ENCODE measurements at places on chromosomes 5 and 9.
A peak's percentile ranks its signal among the peaks of the same experiment; 100 is the strongest.

DNA sequence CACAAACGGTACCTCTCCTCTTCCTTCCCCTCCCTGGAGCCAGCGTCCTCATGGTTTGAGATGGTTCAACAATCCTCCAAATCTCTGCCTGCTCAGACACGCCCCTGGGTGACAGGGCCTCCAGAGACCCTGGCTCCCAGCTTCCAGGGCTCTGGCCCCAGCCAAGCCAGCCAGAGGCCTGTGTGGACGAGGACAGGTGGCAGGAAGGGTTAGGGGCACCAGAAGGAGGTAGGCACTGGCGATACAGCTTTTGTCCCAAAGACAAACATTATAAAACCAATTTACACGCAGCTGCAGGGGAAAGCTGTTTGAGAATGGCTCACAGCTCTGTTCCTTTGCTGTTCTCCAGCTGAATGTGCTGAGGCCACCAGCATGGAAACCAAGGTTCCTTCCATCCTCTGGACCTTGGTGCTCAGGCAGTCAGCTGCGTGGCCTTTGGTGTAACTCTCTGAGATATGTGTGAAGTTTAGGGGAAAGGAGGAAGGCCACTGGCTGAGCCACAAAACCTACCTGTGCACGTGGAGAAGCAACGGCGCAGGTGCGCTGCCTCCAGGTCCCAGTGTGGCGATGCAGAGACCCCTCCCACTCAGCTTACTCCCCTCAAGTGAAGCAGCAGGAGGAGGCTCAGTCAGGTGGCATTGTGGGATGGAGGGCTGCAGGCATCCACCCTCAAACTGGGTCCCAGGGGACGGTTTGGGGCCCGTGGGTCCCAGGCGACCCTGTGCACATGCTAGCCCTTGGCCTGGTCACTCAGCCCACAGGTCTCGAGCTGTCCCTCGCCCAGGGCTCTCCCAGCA, 4.3 kb upstream of the QRFP start:
- no peak overlapping the region for H3K27ac ChIP-seq
- no peak for DNase-seq
- no peaks in the 10 kb centered on the region for H3K36me3 ChIP-seq
- no peaks in the 10 kb centered on the region for H3K27me3 ChIP-seq

GRCh38 chr5:172102913-172103626, 85.0 kb downstream of the STK10 start:
- H3K36me3 ChIP-seq, result no peaks in the 10 kb centered on the region
- DNase-seq, result no peak
- H3K4me1 ChIP-seq, result peaks cover 47% of the 10 kb centered on the region
- peak overlapping the region; percentile 66 for H3K27ac ChIP-seq
- H3K27me3 ChIP-seq, result no peaks in the 10 kb centered on the region
- H3K4me3 ChIP-seq, result no peak overlapping the region

GRCh38 chr5:113246361-113246870, 188.4 kb downstream of the TSSK1B start:
- no peak for DNase-seq
- H3K4me3 ChIP-seq, result peak overlapping the region; percentile 39
- no peaks in the 10 kb centered on the region for H3K36me3 ChIP-seq
- no peak overlapping the region for H3K27ac ChIP-seq
- peaks cover 65% of the 10 kb centered on the region for H3K4me1 ChIP-seq

- peak; percentile 58 for DNase-seq
- peak overlapping the region; percentile 82 for H3K27ac ChIP-seq
- no peaks in the 10 kb centered on the region for H3K36me3 ChIP-seq
- H3K4me3 ChIP-seq, result peak overlapping the region; percentile 18
- H3K4me1 ChIP-seq, result peaks cover 94% of the 10 kb centered on the region
- H3K27me3 ChIP-seq, result no peaks in the 10 kb centered on the region
Measured at GRCh38 chr9:133144142-133144903, 19.4 kb downstream of the GBGT1 start.

- H3K27ac ChIP-seq, result no peak overlapping the region
- H3K4me1 ChIP-seq, result no peaks in the 10 kb centered on the region
- peaks cover 5% of the 10 kb centered on the region for H3K36me3 ChIP-seq
- no peak for DNase-seq
- H3K27me3 ChIP-seq, result no peaks in the 10 kb centered on the region
Measured at GRCh38 chr5:55429613-55430253, 105.0 kb downstream of the PLPP1 start.

DNA sequence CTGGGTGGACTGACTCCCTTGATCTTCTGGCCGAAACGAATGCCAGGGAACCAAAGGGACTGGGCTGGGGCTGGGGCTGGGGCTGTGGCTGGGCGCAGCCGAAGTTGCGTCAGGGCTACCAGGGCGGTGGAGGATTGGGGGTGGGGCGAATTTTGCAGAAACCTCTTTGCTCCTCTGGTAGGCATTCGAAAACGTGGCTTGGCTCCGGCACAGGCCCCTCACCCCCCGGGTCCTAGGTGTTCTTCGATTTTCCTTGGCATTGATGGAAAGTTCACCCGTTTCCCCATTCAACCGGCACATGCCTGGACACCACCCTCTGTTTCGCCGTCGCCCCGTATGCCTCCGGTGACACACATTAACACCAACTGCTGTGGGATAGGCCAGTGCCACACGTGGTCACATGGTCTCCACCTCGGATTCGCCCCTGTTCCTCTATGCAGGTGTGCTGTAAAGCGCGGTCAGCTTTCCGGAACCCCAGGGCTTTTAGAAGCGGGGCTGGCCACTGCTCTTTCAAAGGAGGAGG, 477.1 kb downstream of the SPATA31A7 start:
- H3K36me3 ChIP-seq, result no peaks in the 10 kb centered on the region
- H3K27ac ChIP-seq, result no peak overlapping the region
- no peak overlapping the region for H3K4me3 ChIP-seq

DNA sequence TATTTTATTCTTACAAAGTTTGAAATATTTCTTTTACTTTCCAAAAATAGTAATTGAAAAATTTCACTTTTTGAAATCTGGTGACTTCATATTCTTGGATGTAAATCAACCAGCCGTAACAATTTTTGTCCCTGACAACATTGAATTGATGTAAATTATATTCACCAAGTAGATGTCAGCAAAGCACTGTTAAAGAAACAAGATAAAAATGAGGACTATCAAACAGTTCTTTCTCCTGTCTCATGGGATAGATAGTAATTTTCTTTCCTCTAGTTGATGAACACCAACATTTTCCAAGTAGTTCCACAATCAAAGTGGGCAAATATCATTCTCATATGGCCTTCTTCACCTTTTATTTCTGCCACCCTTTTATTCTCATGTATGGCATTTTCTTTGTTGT, 1461.9 kb downstream of the MAT2B start:
- H3K27me3 ChIP-seq, result no peaks in the 10 kb centered on the region
- no peak for DNase-seq
- H3K4me1 ChIP-seq, result peaks cover 3% of the 10 kb centered on the region
- H3K27ac ChIP-seq, result no peak overlapping the region
- no peaks in the 10 kb centered on the region for H3K36me3 ChIP-seq
- no peak overlapping the region for H3K4me3 ChIP-seq

GRCh38 chr5:163580516-163580915, 75.1 kb downstream of the MAT2B start:
- H3K36me3 ChIP-seq, result no peaks in the 10 kb centered on the region
- H3K27ac ChIP-seq, result no peak overlapping the region
- no peak overlapping the region for H3K4me3 ChIP-seq
- DNase-seq, result no peak
- no peaks in the 10 kb centered on the region for H3K4me1 ChIP-seq
- no peaks in the 10 kb centered on the region for H3K27me3 ChIP-seq

DNA sequence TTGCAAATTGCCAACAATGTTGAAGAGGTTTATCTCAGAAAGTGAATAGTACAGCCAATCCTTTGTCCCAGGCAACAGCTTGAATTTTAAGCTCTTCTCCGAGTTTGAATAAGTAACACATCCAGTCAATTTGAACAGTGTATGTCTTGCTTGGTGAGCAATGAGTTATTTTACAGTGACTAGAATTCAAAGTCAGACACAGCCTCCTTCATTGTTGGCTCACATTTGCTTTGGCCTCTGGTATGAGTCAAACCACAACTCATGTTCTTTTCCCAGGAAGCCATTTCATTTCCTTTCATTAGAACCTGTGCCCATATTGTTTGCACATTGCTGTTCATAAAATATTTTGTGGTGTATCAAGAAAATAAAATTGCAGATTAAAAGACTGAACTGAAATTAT, 622.0 kb upstream of the DAB2 start:
- H3K27me3 ChIP-seq, result no peaks in the 10 kb centered on the region
- no peak overlapping the region for H3K4me3 ChIP-seq
- H3K4me1 ChIP-seq, result no peaks in the 10 kb centered on the region

GRCh38 chr5:160185626-160186360, 43.5 kb upstream of the FABP6 start:
- H3K27ac ChIP-seq, result no peak overlapping the region
- H3K4me3 ChIP-seq, result no peak overlapping the region
- H3K36me3 ChIP-seq, result no peaks in the 10 kb centered on the region
- no peaks in the 10 kb centered on the region for H3K27me3 ChIP-seq
